Naive B cell (primary cell): ENCODE measurements at places on chromosomes 16 and 17. TPM values are rescaled to one million over a fixed set of nuclear protein-coding genes. Genes with fewer than 3 reads are reported as not detected.
A peak's percentile ranks its signal among the peaks of the same experiment; 100 is the strongest.

KRTAP4-4 gene
- polyA plus RNA-seq: not detected

- H3K36me3 ChIP-seq: no peaks in the 10 kb centered on the region
- no peak for DNase-seq
- H3K4me3 ChIP-seq: no peak overlapping the region
- peaks cover 22% of the 10 kb centered on the region for H3K27me3 ChIP-seq
- no peaks in the 10 kb centered on the region for H3K4me1 ChIP-seq
Measured at GRCh38 chr16:86619239-86619794, 41.0 kb downstream of the FOXL1 start.

DNA sequence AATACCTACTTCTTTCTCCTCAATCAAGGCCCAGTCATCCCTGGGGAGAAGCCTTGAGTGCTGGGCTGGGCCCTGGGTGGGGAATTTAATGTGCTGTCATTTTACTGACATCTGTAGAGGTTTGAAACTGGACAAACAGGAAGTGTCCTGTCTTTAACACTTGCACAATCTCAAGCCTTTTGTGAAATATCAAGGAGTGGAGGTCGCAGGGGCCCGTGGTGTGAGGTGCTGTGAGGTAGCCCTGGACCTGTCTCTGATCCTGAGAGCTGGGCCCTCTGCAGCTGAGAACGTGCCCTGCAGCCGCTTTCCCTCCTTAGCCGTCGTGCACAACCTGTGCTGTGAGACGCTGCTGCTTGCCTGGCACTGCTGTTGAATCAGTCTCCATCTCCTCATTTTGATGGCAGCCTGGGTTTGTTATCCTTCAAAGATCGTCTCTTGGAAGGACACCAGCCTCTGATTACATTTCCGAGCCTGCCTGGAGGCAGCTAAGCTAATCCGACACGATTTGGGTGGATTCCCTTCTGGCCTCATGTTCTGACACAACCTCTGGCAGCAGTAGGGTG, 29.9 kb downstream of the SMARCE1 start:
- no peak for DNase-seq
- H3K27ac ChIP-seq: peak overlapping the region; percentile 15
- peaks cover 80% of the 10 kb centered on the region for H3K4me1 ChIP-seq
- peak overlapping the region; percentile 51 for H3K4me3 ChIP-seq

DNA sequence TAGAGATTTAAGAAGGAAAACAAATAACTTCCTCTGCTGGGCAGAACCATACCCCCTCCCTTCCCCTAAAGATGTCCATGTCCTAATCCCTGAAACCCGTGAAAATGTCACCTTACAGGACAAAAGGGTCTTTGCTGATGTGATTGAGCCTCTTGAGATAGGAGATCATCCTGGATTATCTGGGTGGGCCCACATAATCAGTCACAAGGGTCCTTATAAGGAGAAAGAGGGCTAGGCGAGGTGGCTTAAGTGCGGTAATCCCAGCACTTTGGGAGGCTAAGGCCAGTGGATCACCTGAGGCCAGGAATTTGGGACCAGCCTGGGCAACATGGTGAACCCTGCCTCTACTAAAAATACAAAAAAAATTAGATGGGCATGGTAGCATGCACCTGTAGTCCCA, 12.0 kb upstream of the SLC39A11 start:
- no peaks in the 10 kb centered on the region for H3K4me1 ChIP-seq
- DNase-seq: no peak
- no peak overlapping the region for H3K4me3 ChIP-seq
- H3K27me3 ChIP-seq: peaks cover 33% of the 10 kb centered on the region
